AG04449 (cell line): ENCODE measurements at places on chromosomes 4 and X.

DNA sequence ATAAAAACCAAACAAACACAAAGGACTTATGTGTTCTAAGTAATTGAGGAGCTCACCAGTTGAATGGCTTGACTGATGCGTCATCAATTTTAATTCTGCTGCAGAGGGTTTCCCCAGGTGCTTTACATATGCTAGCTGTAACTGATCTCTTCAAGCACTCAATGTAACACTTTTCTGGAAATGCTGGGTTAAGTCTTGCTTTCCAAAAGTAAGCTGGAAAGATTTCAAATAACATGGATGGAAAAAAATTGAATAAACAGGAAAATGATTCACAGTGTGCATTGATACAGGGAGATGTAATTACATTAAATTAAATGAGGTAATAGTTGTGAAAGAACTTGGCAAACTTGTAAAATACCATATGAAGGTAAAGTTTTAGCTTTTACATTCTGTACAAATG, 186.7 kb upstream of the WDFY3 start:
- DNase-seq: no peak

DNA sequence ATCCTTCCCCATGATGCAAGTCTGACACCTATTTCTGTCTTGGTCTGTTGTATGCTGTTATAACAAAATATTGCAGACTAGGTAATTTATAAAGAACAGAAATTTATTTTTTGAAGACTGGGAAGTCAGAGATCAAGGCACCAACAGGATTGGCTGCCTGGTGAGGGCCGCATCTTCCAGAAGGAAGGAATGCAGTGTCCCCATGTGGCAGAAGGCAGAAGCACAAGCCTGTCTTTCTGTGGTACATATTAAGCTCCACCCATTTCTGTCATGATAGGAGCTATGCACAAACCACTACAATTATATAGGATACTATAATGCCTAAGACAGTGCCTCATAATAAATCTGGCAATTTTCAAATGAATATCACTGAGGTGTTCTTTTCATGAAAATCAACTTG, 502.3 kb upstream of the DIAPH2 start:
- DNase-seq: no peak

GRCh38 chr4:21749924-21750323, 198.6 kb downstream of the KCNIP4 start:
- no peak for DNase-seq

GRCh38 chr4:57043347-57044251, 64.9 kb downstream of the POLR2B start:
- peak; percentile 60 for DNase-seq

DNA sequence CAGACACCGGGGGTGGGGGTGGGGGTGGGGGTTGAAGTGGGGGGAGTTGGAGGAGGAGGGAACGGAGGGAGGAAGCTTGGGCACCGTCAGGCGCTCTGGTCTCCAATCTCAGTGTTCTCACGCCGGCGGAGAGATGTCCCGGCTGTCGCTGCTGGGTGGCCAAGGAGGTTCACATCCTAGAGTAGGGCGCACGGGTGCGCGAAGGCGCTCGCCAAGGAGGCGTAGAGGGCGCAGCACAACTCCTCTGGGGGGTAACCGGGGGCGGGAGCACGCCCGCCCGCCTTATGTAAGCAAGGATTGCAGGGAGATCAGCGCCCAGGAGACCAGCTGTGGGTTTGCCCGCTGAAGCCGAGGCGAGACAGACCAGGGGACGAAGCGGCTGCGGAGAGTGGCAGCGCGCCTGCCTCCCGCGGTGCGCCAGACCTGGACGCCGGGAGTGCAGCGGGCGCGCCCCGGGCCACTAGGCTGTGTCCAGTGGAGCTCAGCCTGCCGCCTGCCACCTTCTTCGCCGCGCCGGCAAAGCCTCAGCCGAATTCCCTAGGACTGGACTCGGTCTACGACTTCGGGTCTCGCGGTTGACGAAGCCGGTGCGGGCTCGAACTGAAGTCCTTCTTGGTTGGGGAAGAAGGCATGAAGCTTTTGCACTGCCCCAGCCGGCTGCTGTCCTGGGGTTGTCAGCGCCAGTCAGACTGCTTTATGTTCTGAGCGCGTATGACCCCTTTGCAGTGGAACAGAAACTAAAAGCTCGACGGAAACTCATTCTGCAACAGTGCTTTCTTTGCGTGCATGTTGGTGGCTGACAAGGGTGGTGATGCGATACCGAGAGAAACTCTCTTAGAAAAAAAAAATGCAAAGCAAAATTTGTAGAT, 707 bp upstream of the UNC5C start:
- DNase-seq: no peak

- DNase-seq: no peak
Measured at GRCh38 chrX:38278682-38279081, 48.6 kb downstream of the RPGR start.

GRCh38 chrX:32642283-32642682, 569.1 kb downstream of the DMD start:
- DNase-seq: no peak

DNA sequence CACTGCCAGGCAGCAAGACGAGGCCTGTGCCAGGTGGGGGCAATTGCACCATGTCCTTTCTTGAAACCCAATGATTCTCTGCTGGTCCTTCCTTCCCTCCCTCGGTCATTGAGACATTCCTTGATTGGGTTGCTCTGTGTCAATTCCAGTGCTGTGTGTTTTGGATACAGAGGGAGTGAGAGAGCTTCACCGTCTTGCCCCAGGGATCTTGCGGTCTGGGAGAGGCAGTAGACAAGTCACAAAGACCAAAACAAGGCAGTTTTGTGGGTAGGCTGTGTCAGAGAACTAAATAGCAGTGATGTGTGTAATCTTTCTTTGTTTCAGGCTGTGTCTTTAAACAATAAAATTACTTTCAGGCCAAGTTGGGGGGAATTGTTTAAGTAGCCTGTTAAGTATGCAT, 38.8 kb upstream of the TADA2B start:
- peak; percentile 45 for DNase-seq

- no peak for DNase-seq
Measured at GRCh38 chrX:8520791-8521190, 56.2 kb downstream of the VCX3B start.

DNA sequence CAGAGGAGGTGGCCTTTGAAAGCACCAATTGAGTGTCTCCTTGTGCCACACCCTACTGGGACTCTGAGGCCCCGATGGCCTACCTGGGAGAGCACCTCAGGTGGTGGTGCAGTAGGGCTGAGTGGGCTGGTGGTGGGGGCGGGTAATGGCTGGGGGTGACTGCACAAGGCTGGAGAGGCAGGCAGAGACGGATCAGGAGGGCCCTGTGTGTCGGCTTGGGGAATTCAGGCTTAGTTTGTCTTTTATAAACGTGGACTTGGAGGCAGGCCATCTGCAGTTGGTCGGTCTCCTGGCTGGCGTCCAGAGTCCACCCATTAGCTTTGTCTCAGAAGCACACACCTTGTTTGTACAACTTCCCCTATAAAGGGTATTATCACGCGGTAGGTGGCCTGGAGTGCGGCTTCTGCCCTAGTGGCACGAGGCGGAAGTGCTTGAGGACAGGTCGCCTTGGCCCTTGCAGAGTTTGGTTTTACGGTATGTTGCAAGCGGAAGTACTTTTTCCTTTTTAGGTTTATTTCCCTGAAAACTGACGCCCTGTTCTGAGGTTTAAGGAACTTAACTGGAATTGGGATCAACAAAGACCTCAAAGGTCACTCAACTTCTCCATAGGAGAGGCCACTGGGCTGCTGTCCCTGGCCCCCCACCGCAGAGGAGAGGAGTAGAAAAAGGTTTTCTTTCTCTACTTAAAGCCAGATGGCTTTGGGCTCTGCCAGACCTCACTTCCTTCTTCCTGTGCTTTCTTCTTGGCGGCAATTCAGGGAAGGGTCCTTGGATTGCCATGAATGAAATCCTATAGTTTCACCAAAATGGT, 8.0 kb downstream of the TBC1D14 start:
- DNase-seq: no peak

DNA sequence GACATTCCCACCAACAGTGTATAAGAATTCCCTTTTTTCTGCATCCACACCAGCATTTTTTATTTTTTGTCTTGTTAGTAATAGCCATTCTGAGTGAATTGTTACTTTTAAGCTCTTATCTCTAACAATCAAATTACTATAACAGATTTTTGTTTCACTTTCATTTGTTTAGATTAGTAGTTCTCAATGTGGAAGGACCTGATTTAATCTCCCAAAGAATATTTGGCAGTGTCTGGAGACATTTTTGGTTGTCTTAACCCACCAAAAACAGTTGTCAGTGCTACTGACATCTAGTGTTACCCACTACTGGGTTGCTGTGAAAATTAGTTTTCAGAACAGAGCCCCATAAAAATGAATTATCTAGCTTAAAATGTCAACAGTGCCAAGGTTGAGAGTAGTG, 37.9 kb downstream of the RUFY3 start:
- no peak for DNase-seq

DNA sequence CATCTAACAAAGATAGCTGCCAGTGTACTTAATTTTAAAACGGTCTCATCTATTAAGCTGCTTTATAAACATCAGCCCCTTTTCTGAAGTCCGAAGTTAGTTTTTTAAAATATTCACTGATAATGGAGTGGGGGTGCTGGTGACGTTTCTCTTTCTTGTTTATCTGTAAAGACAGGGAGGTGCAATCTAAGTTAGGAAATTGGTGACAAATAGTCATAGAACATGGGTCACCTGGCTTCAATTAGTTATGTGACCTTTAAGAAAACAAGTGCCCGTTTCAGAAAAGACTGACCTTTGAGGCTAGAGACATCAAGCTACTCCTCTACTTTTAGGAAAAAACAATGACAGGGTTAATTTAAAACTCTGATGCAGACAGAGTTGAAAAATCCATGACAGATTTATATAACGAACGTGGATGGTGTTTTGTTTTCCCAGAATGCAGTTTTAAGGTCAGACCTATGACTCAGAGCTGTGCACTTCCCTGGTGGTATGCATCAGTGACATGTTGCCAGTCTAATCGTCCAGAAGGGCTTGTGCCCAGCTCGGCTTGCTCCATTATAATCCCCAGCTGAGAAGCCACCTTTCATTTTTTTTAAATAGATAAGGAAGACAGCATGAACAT, 38.2 kb downstream of the FHL1 start:
- DNase-seq: no peak

DNA sequence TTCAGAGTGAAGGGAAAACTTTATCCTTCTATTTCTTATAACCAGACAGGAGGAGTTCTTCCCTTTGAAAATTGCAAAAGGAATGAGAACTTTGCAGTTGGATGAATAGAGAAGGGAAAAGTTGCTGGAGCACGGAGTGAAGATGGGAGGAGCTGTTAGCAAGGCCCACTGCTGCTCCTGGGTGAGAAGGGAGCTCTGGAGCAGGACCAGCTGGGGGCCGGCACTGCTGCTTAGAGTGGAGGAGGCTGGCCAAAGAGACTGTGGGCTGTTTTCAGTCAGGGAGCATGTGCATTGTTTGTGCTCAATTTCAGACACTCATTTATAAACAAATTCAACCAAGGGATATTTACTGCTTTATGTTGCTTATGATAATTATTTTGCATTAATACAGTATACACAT, 164.2 kb downstream of the STIM2 start:
- no peak for DNase-seq
